ENCODE measurements at places on chromosomes 2 and 18.

GRCh38 chr2:20446255-20446916 lies 488 bp upstream of the RHOB start:
- DNase-seq = no peak

GRCh38 chr18:75656035-75656434 lies 228.5 kb upstream of the SMIM21 start:
- no peak for DNase-seq

DNA sequence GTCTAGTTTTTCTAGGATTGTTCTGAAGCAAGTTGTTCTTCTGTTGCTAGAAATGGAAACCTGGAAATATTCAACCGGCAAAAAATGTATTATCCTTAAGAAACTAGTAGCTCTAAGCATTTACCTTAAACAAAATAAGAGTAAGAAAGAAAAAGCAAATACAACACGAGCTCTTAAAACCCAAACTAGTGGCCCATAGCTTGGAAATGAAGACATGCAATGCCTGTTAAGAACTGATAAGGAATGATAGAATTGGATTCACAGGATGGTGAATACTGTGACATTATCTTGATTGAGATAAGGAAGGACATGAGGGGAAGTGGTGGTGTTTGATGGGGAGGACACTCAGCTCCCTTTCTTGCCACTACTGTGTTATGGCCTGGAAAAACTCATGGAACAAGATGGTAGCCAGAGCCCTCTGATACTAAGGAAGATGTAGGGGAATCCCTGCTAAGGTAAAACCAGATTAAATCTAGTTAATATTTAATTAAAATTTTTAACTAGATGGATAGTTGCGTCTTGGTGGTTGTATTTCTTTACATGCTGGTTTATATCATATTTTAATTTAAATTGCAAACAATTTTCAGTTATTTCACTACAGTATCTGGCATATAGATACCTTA lies 193.8 kb downstream of the LPIN1 start:
- no peak for DNase-seq

DNA sequence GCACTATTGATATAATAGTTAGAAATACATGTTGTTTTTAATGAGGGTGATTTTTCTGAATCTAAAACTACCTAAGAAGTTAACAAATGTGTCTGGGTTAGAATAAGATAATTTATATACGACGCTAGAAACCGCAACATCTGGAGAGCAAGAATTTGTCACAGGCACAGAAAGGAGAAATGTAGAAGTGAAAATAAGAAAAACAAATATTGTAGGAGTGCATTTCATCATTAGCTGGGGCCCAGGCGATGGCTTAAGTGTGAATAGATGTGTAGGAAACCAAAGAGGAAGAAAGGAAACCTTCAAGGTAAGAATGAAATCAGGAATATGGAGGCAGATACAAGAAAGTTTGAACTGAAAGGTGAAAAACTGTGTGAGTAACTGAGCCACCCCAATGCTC lies 90.3 kb downstream of the LRP2 start:
- no peak for DNase-seq

DNA sequence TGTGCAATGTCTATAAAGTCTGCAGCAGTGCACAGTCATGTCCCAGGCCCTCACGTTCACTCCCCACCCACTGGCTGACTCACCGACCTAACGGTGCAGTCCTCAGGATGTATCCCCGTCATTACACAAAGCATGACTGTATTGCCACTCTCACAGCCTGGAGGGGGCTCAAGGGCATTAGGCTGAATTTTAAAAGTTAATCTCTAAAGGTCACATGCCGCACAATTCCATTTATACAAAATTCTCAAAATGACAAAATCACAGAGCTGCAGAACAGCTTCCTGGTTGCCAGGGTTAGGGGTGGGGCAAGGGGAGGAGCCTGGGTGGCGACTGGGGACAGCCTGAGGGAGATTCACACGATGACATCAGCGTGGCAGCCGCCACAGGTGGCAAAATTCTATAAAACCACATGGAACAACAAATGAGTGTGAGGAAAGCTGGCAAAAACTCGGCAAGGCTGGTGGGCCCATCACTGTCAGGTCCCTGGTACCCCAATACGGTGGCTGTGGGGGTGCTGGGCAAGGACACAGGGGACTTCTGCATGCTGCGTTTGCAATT lies 97.6 kb downstream of the NDUFA10 start:
- no peak for DNase-seq

- DNase-seq = no peak
Measured at GRCh38 chr2:172098650-172099471, 3.8 kb downstream of the DLX2 start.

GRCh38 chr18:11802158-11802557 lies 49.1 kb upstream of the CHMP1B start:
- DNase-seq = no peak

DNA sequence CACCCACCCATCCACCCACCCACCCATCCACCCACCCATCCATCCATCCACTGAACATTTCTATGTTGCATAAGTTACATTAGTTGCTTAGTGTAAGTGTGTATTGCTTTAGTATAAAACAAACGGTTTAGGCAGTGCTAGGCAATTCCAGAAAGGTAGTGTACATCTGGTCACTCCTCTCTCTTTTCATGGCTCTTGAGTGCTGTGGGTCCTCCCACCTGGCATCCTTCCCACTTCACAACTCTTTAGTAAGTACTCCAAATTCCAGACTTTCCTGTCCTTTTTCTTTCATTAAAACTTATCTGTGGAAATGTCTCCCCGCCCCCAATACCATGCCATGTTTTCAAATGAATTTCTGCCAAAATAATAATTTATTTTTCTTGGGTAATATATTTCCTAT lies 122.5 kb downstream of the PLEKHM3 start:
- no peak for DNase-seq

DNA sequence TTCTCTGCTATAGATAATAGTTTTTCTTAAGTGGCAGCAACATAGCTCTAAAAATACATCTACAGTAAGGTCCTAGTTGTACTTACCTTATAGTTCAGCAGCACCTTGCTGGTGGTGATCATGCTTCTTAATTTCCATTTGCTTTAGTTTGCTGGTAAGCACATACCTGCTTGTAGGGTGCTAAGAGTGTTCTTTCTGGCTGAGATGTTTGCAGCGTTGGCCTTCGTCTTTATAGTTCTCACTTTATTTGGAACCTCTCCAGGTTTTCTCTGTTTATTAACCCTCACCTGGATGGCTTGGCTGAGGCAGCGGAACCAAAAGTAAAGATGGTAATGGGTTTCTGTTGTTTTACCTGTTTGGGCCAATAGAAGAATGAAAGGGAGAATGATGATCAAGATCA lies 123.6 kb upstream of the EFEMP1 start:
- DNase-seq = no peak

- DNase-seq = no peak
Measured at GRCh38 chr2:228681426-228681825, 499.9 kb upstream of the SPHKAP start.

DNA sequence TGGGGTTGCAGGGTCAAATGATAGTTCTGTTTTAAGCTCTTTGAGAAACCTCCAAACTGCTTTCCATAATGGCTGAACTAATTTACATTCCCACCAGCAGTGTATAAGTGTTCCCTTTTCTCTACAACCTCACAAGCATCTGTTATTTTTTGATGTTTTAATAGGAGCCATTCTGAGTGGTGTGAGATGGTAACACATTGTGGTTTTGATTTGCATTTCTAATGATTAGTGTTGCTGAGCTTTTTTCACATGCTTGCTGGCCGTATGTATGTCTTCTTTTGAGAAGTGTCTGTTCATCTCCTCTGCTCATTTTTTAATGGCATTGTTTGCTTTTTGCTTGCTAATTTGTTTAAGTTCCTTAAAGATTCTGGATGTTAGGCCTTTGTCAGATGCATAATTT lies 107.7 kb downstream of the PDE11A start:
- DNase-seq = no peak

DNA sequence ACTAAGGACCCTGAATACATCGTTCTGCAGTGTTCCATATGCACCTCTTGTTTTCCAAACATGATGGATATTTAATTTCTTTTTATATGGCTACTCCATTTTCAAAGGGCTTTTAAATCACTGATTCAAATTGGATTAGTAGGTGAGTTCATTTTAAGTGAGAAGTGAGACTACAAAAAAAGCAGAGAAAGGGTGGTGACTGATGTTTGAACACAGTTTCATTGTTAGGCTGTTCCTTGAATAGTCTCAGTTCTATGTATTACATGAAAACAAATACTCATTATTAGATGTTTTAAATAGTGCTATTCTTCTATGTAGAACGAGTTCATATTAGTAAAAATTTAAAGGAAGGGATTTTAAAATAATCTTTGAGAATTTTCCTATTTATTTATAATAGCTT lies 72.7 kb upstream of the STON1 start:
- no peak for DNase-seq

GRCh38 chr2:3433776-3434400 lies 54.4 kb downstream of the TRAPPC12 start:
- DNase-seq = no peak
